ENCODE measurements at places on chromosomes 16 and 17. TPM values are rescaled to one million over a fixed set of nuclear protein-coding genes. Genes with fewer than 3 reads are reported as not detected.

Gene NRN1L
- not detected for total RNA-seq

Gene FBXO39
- not detected for total RNA-seq

Gene P3H4
- total RNA-seq: 5.3 TPM

Gene TAOK1
- 64.8 TPM for total RNA-seq

Gene RIPOR1
- total RNA-seq: 64.6 TPM

Gene KRTAP17-1
- not detected for total RNA-seq

Gene OXLD1
- 24.5 TPM for total RNA-seq

DNA sequence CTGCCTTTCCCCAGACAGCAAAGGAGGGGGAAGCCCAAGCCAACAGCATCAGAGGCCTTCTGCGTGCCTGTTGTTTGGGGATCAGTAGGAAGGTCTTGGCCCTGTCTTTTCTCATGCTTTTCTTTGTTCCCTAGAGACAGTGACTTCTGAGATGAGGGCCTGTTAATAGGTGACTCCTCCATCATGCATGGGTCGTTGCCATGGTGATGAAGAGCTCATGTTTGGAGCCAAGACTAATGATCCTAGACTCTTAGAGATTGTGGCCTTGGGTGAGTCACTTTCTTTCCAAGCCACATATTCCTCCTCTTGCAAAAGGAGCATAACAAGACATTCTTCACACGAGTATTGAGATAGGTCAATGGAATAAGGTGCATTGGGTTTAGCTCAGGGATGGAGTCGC, 201.1 kb upstream of the ASIC2 start:
- no peaks in the 10 kb centered on the region for H3K4me1 ChIP-seq
- H3K4me3 ChIP-seq: no peak overlapping the region
- no peak for DNase-seq
- no peaks in the 10 kb centered on the region for H3K27me3 ChIP-seq
- H3K27ac ChIP-seq: no peak overlapping the region

DNA sequence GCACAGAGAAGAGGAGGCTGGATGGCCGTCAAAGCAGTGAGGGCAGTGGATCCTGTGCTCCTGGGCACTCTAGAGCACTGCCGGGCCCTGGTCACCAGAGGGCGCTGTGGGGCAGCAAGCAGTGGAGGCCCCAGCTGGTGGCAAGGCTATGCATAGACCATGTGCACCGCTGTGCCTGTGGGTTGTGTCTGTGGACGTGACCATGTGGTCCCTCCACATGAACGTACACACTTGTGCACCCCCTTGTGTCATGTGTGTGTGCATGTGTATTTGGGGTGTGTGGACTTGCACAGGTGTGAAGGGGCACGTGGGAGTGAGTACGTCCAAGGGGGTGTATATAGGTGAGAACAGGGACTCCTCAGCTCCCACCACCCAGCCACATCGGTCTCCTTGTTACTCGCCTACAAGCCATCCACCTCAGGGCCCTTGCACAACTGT, 4.4 kb upstream of the MAP2K3 start:
- H3K27me3 ChIP-seq: no peaks in the 10 kb centered on the region
- H3K4me3 ChIP-seq: no peak overlapping the region
- H3K4me1 ChIP-seq: peaks cover 22% of the 10 kb centered on the region
- DNase-seq: peak; percentile 85
- no peak overlapping the region for H3K27ac ChIP-seq

GRCh38 chr17:81821603-81822311, 11.3 kb downstream of the MCRIP1 start:
- peaks cover 19% of the 10 kb centered on the region for H3K4me1 ChIP-seq
- no peaks in the 10 kb centered on the region for H3K27me3 ChIP-seq
- H3K4me3 ChIP-seq: no peak overlapping the region
- H3K36me3 ChIP-seq: no peaks in the 10 kb centered on the region
- peak overlapping the region; percentile 96 for H3K27ac ChIP-seq

GRCh38 chr17:31427684-31428083, 36.2 kb downstream of the RAB11FIP4 start:
- H3K27me3 ChIP-seq: peaks cover 20% of the 10 kb centered on the region
- no peak for DNase-seq
- H3K4me1 ChIP-seq: no peaks in the 10 kb centered on the region
- H3K27ac ChIP-seq: no peak overlapping the region
- H3K4me3 ChIP-seq: no peak overlapping the region
- H3K36me3 ChIP-seq: no peaks in the 10 kb centered on the region

GRCh38 chr17:64455993-64456885, 7.3 kb downstream of the MILR1 start:
- no peaks in the 10 kb centered on the region for H3K36me3 ChIP-seq
- DNase-seq: no peak
- H3K4me3 ChIP-seq: no peak overlapping the region
- H3K4me1 ChIP-seq: no peaks in the 10 kb centered on the region

- H3K27ac ChIP-seq: no peak overlapping the region
- no peaks in the 10 kb centered on the region for H3K36me3 ChIP-seq
- no peak for DNase-seq
- H3K4me1 ChIP-seq: no peaks in the 10 kb centered on the region
- H3K27me3 ChIP-seq: no peaks in the 10 kb centered on the region
Observed at GRCh38 chr17:45722161-45722560, 62.0 kb upstream of the CRHR1 start.

GRCh38 chr17:27353461-27354050, 59.6 kb downstream of the WSB1 start:
- peak overlapping the region; percentile 95 for H3K27ac ChIP-seq
- no peaks in the 10 kb centered on the region for H3K4me1 ChIP-seq
- peak; percentile 97 for DNase-seq

DNA sequence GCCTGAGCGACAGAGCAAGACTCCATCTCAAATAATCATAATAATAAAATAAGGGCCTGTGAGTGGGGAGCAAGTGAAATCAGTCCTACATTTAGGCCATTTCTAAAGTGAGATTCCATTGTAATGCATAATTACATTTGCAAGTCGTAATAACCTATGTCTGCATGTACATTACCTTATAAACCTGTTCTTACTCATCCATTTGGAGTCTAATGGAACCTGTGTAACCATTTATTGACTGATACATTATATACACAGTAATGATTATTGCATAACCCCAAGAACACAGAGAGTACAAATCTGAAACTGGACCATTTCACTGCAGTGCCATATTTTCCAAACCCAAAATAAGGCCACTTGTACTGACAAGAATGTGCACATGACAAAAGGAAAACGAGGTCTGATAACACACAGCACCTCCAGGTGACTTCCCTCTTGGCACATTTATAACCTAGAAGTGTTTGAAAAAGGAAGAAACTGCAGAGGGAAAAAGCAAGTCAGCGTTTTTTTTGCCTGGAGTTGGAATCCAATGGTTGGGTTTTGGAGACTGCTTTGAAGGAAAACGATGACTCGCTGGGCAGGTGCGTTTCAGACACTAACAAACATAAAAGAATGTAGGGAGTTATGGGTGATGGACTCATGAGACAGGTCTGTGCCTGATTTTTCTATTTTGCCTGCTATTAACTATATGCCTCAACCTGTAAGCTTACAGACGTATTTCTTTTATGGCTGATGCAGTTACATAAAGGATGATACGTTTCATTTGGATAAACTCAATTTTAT, 63.6 kb upstream of the KIFC3 start:
- H3K4me1 ChIP-seq: peaks cover 10% of the 10 kb centered on the region
- no peak overlapping the region for H3K27ac ChIP-seq
- H3K4me3 ChIP-seq: no peak overlapping the region
- DNase-seq: no peak
- no peaks in the 10 kb centered on the region for H3K27me3 ChIP-seq

- no peak overlapping the region for H3K4me3 ChIP-seq
- no peak overlapping the region for H3K27ac ChIP-seq
- no peaks in the 10 kb centered on the region for H3K27me3 ChIP-seq
- H3K36me3 ChIP-seq: peaks cover 74% of the 10 kb centered on the region
- no peak for DNase-seq
Observed at GRCh38 chr16:23080329-23080728, 68.9 kb downstream of the USP31 start.

DNA sequence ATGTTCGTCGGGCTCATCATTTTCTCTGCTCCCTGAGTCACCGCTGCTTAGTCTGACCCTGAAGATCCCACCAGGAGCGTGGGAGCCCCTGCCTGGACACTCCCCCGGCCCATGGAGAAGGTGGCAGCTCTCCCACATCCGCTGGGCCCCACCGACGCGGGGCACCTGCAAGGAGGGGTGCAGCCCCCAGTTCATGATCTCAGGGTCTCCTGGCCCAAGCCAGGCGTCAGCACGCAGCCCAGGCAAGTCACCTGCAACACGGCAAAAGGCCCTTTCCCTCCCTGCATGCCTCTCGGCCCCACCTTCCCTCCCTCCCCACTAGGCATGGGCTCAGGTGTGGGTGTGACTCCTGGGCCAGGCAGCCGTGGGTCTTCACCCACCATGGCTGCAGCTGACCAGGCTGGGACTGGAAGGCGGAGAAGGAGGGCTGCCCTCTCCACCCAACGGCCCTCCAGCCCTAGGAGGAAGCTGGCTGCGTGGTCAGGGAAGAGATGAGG, 9.7 kb upstream of the CHMP6 start:
- H3K4me3 ChIP-seq: no peak overlapping the region
- H3K27me3 ChIP-seq: no peaks in the 10 kb centered on the region
- peaks cover 10% of the 10 kb centered on the region for H3K4me1 ChIP-seq
- no peaks in the 10 kb centered on the region for H3K36me3 ChIP-seq

DNA sequence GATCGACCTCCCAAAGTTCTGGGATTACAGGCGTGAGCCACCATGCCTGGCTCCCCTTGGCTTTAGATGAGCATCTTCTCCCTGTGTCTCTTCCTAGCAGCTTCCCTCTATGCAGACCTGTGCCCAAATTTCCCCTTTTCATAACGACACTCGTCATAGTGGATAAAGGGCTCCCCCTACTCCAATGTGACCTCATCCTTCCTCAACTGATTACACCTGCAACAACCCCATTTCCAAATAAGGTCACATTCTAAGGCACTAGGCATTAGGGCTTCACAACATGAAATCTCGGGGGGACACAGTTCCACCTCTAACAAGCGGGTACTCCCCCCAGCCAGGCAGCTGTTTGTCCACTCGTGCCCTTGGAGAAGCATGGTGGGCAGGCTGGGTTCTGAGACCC, 10.3 kb downstream of the KIF19 start:
- no peaks in the 10 kb centered on the region for H3K4me1 ChIP-seq
- no peak overlapping the region for H3K4me3 ChIP-seq
- H3K27ac ChIP-seq: no peak overlapping the region
- no peaks in the 10 kb centered on the region for H3K36me3 ChIP-seq
- no peaks in the 10 kb centered on the region for H3K27me3 ChIP-seq
- no peak for DNase-seq

DNA sequence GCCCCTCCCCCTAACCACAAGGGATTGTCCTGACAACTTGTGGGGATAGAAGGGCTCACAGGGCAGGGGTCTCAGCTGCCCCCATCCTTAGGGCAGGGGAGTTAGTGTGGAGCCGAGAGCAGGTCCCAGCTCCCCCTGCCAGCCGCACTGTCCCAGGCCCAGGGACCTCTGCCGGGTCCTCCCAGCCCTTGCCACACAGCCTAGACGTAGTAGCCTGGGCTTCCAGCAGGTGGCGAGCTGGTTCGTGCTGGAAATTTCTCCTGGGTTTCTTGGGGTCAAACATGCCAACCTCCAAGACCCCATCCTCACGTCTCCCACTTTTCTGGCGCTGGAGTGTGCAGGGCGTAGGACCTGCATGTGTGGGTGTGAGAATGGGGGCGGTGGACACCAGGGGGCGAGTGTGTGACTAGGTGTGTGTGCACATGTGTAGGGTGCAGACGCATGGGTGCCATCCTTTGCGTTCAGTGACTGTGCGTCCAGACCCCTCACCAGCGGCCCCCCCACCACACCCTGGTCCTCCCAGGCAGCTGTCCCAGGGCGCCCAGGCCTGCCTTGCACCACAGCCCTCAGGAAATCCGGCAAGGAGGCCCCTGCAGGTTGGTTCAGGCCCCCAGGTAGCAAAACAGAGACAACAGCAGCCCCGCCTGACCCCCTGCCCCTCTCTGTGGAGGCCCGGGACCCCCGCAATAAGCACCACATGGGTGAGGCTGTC, 29.5 kb downstream of the SBK1 start:
- H3K27ac ChIP-seq: no peak overlapping the region
- no peaks in the 10 kb centered on the region for H3K27me3 ChIP-seq
- no peaks in the 10 kb centered on the region for H3K4me1 ChIP-seq
- no peaks in the 10 kb centered on the region for H3K36me3 ChIP-seq

GRCh38 chr16:5058476-5058875, 7.3 kb downstream of the C16orf89 start:
- no peak overlapping the region for H3K4me3 ChIP-seq
- H3K27me3 ChIP-seq: no peaks in the 10 kb centered on the region
- H3K4me1 ChIP-seq: no peaks in the 10 kb centered on the region
- DNase-seq: no peak
- H3K36me3 ChIP-seq: no peaks in the 10 kb centered on the region
- no peak overlapping the region for H3K27ac ChIP-seq

DNA sequence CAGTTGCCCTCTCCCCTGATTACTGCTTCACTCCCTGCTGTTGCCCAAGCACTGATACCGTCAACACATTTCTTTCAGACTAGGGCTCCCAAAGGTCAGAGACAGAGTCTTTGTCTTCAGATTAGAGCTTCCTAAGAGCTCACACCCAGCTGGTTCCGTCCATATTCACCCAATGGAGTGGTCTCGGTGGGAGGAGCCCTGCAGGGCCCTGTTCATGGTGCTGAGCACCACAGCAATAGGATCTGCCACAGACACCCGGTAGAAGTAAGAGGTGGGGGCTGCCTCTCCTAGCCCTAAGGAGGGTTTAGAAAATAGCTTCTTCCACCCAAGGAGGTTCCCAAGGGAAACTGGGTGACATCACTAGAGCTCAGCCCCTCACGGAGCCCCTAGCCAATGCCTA, 128.3 kb downstream of the CCDC144A start:
- H3K27ac ChIP-seq: no peak overlapping the region
- no peaks in the 10 kb centered on the region for H3K27me3 ChIP-seq
- no peaks in the 10 kb centered on the region for H3K36me3 ChIP-seq
- peaks cover 18% of the 10 kb centered on the region for H3K4me1 ChIP-seq

- H3K27me3 ChIP-seq: no peaks in the 10 kb centered on the region
- peak; percentile 76 for DNase-seq
- H3K4me1 ChIP-seq: peaks cover 36% of the 10 kb centered on the region
- no peak overlapping the region for H3K4me3 ChIP-seq
- peak overlapping the region; percentile 52 for H3K27ac ChIP-seq
Observed at GRCh38 chr17:4607773-4608187, 23.5 kb downstream of the SMTNL2 start.

- H3K4me3 ChIP-seq: no peak overlapping the region
- peak overlapping the region; percentile 93 for H3K27ac ChIP-seq
- no peaks in the 10 kb centered on the region for H3K36me3 ChIP-seq
- no peaks in the 10 kb centered on the region for H3K27me3 ChIP-seq
Observed at GRCh38 chr16:11783319-11784037, 13.6 kb downstream of the ZC3H7A start.

DNA sequence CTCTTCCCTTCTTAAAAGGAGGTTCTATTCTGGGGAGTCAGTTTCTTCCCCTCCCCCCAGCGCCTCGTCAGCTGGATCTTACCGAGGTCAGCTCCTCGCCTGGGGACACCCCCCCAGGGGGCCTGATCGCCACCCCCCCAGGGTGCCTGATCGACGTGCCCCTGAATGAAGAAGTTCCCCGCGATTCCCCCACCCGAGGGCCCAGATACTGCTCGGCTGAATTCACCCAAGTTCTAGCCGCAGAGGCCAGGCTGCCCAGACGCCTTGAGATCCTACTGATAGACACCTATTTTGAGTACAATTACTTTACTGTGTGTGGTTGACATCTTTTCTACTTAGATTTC, 1.4 kb downstream of the RAB11FIP3 start:
- H3K4me3 ChIP-seq: peak overlapping the region; percentile 77
- H3K36me3 ChIP-seq: no peaks in the 10 kb centered on the region
- DNase-seq: peak; percentile 15
- no peaks in the 10 kb centered on the region for H3K27me3 ChIP-seq
- peak overlapping the region; percentile 53 for H3K27ac ChIP-seq

Measured in heart left ventricle (tissue), 16 donors.